ENCODE measurements at places on chromosomes 5 and 9. TPM values are rescaled to one million over a fixed set of nuclear protein-coding genes. Genes with fewer than 3 reads are reported as not detected.
A peak's percentile ranks its signal among the peaks of the same experiment; 100 is the strongest.

- no peaks in the 10 kb centered on the region for H3K27me3 ChIP-seq
- H3K4me3 ChIP-seq, result no peak overlapping the region
- no peaks in the 10 kb centered on the region for H3K4me1 ChIP-seq
- H3K27ac ChIP-seq, result no peak overlapping the region
- H3K36me3 ChIP-seq, result no peaks in the 10 kb centered on the region
Measured at GRCh38 chr5:173826428-173827350, 61.5 kb upstream of the CPEB4 start.

DNA sequence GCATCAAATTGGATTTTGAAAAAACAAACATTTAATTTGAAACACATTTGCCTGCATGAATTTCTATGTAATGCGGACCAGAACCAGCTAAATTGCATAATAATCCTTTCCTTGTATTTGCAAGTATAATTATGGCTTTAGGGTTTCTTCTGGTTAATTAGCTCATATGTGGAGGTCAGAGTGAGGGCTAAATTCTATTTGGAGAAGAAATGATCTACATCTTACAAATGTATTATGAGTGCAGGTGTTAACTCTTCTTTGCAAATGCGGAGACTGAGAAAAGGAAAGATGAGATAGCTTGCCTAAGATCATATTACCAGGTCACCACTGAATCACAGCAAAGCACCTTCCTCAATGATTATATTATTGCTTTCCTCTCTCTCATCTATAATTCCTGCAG lies 194.7 kb downstream of the CDH9 start:
- no peak for DNase-seq
- no peak overlapping the region for H3K4me3 ChIP-seq
- no peaks in the 10 kb centered on the region for H3K36me3 ChIP-seq
- no peak overlapping the region for H3K27ac ChIP-seq

- no peaks in the 10 kb centered on the region for H3K4me1 ChIP-seq
- no peaks in the 10 kb centered on the region for H3K36me3 ChIP-seq
Measured at GRCh38 chr5:103119070-103119764, 721 bp downstream of the GIN1 start.

GRCh38 chr5:176832162-176832561 lies 21.8 kb downstream of the UNC5A start:
- no peak overlapping the region for H3K4me3 ChIP-seq
- no peaks in the 10 kb centered on the region for H3K36me3 ChIP-seq
- H3K27me3 ChIP-seq, result peaks cover 14% of the 10 kb centered on the region
- DNase-seq, result no peak
- no peaks in the 10 kb centered on the region for H3K4me1 ChIP-seq

- DNase-seq, result no peak
- H3K4me3 ChIP-seq, result no peak overlapping the region
- no peak overlapping the region for H3K27ac ChIP-seq
- peaks cover 46% of the 10 kb centered on the region for H3K36me3 ChIP-seq
- H3K27me3 ChIP-seq, result no peaks in the 10 kb centered on the region
- H3K4me1 ChIP-seq, result no peaks in the 10 kb centered on the region
Measured at GRCh38 chr5:31496891-31497290, 35.0 kb downstream of the DROSHA start.

DNA sequence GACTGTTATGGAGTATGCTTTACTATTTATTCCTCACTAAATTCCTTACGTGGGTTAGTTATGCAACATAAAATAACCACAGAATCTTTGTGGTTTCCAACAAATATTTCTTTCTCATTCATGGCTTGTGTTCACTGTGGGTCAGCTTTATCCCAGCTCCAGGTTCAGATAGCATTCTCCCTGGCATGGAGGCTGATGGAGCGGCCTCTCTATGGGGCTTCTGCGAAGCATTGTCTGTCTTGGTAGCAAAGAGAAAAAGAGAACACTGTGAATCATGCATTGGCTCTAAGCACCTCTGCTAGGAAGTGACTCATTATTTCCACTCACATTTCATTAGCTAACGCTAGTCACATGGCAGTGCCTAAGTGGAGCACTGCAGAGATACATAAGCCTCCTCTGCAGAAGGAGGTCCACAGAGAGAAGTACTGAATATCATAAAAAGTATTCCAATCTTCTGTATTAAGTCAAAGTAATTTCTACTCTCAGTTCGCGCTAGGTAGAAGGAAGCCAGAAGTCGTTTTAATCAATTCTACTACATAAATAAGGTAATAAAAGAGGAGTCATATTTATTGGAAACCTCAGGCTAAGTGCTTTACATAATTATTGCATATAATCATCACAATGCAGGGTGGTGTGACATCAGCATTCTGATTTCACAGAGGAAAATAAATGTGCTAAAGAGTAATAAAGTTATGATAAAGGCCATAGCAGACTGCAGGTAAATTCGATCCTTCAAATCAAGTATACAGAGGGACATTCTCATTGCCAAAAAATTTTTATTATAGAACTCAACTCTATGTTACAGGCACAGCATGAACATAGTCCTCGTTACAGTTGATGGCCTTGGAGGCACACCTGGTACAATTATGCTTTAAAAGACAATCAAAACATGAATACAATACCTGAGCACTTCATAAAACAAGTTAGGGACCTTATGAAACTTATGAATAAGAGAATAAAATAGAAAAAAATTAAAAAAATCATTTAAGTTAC lies 531.1 kb downstream of the CETN3 start:
- no peak for DNase-seq
- no peak overlapping the region for H3K4me3 ChIP-seq
- H3K27ac ChIP-seq, result no peak overlapping the region
- no peaks in the 10 kb centered on the region for H3K36me3 ChIP-seq

DNA sequence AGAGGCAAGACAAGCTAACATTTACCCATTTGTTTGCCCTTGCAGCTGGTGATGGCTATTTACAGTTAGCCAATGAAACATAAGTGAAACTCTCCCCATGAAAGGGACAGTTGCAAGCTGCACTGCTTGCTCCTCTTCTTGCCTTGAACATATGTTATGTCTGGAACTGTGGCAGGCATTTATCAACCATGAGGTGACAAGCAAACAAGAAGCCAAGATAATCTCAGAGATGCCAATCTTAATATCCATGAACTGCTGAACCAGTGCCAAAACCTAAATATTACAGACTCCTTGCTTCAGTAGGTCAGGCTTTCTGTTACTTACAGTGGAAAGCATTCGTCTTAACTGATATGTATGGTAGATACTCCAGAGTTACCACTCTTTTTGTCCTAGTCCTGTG lies 133.4 kb downstream of the ACTBL2 start:
- no peak overlapping the region for H3K27ac ChIP-seq
- no peak overlapping the region for H3K4me3 ChIP-seq
- no peak for DNase-seq
- H3K4me1 ChIP-seq, result no peaks in the 10 kb centered on the region
- no peaks in the 10 kb centered on the region for H3K36me3 ChIP-seq
- no peaks in the 10 kb centered on the region for H3K27me3 ChIP-seq

- no peak for DNase-seq
- H3K27ac ChIP-seq, result peak overlapping the region; percentile 30
- H3K36me3 ChIP-seq, result no peaks in the 10 kb centered on the region
- H3K4me3 ChIP-seq, result no peak overlapping the region
Measured at GRCh38 chr5:168324859-168325630, 33.6 kb downstream of the WWC1 start.

Gene SLC25A2
- polyA plus RNA-seq, result 0.22 TPM

Gene PPP2R2B
- polyA plus RNA-seq, result 0.16 TPM

- no peak overlapping the region for H3K4me3 ChIP-seq
- no peaks in the 10 kb centered on the region for H3K4me1 ChIP-seq
- DNase-seq, result no peak
Measured at GRCh38 chr9:121261755-121262154, 6.2 kb upstream of the GSN start.

GRCh38 chr5:59517926-59518585 lies 375.5 kb downstream of the PDE4D start:
- no peaks in the 10 kb centered on the region for H3K4me1 ChIP-seq
- H3K27me3 ChIP-seq, result no peaks in the 10 kb centered on the region
- DNase-seq, result no peak
- no peak overlapping the region for H3K27ac ChIP-seq
- no peak overlapping the region for H3K4me3 ChIP-seq
- no peaks in the 10 kb centered on the region for H3K36me3 ChIP-seq

DNA sequence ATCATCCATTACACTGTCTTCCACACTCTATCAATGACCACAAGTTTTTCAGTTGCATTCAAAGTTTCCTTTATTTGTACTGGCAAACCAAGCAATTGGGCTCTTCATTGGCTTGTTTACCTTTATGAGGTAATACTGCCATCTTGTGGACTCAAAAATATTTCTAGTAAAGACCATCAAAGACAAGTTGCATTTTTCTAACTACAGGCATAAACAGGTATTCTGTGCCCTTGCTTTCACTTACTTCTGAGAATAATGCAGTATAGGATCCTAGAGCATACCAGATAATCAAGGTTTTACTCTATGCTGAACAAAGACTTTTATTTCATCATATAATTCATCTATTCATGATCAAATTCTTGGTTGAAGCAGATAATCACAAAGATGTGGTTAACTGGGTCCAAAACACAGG lies 173.7 kb upstream of the POU5F2 start:
- peak; percentile 38 for DNase-seq
- no peak overlapping the region for H3K27ac ChIP-seq
- no peaks in the 10 kb centered on the region for H3K27me3 ChIP-seq
- no peaks in the 10 kb centered on the region for H3K36me3 ChIP-seq
- no peak overlapping the region for H3K4me3 ChIP-seq

DNA sequence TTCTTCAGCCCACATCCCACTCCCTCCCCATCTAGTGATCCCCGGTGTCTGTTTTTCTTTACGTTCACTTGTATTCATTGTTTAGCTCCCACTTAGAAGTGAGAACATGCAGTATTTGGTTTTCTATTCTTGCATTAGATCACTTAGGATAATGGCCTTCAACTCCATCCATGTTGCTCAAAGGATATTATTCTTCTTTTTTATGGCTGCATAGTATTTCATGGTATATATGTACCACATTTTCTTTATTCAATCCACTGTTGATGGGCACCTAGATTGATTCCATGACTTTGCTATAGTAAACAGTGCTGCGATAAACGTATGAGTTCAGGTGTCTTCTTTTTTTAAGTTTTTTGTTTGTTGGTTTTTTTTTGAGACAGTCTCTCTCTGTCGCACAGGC lies 29.1 kb upstream of the CCNB1 start:
- H3K36me3 ChIP-seq, result peaks cover 12% of the 10 kb centered on the region
- no peak for DNase-seq
- no peaks in the 10 kb centered on the region for H3K4me1 ChIP-seq
- no peak overlapping the region for H3K27ac ChIP-seq

- no peaks in the 10 kb centered on the region for H3K27me3 ChIP-seq
- H3K4me3 ChIP-seq, result no peak overlapping the region
- no peaks in the 10 kb centered on the region for H3K4me1 ChIP-seq
- DNase-seq, result peak; percentile 4
Measured at GRCh38 chr5:119743927-119744326, 114.6 kb downstream of the FAM170A start.

Gene CNTFR
- polyA plus RNA-seq, result 0.42 TPM

DNA sequence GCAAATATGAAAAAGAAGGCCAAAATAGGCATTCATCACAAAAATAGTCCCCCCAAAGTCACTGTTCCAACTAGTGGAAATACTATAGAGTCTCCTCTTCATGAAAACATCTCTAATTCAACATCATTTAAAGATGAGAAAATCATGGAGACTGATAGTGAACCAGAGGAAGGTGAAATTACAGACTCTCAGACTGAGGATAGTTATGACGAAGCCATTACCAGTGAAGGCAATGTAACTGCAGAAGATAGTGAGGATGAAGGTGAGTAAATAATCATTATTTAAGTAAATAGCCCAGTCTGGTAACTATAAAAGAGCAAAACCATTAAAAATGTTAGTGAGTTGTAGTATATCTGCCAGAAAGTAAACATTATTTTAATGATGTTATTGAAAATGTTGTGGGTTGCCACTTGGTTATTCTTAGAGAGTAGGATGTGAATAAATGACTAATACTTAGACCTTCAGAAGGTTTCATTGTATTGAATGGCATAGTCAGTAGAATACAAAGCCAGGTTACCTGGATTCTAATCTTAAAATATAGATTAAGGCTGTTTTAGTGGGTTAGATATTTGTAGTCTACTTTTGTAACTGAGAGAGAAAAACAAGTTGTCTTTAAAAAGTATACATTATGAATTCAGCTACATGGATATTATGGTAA lies 16.3 kb downstream of the AGGF1 start:
- H3K27ac ChIP-seq, result no peak overlapping the region
- no peaks in the 10 kb centered on the region for H3K27me3 ChIP-seq
- peaks cover 26% of the 10 kb centered on the region for H3K36me3 ChIP-seq
- H3K4me1 ChIP-seq, result no peaks in the 10 kb centered on the region

DNA sequence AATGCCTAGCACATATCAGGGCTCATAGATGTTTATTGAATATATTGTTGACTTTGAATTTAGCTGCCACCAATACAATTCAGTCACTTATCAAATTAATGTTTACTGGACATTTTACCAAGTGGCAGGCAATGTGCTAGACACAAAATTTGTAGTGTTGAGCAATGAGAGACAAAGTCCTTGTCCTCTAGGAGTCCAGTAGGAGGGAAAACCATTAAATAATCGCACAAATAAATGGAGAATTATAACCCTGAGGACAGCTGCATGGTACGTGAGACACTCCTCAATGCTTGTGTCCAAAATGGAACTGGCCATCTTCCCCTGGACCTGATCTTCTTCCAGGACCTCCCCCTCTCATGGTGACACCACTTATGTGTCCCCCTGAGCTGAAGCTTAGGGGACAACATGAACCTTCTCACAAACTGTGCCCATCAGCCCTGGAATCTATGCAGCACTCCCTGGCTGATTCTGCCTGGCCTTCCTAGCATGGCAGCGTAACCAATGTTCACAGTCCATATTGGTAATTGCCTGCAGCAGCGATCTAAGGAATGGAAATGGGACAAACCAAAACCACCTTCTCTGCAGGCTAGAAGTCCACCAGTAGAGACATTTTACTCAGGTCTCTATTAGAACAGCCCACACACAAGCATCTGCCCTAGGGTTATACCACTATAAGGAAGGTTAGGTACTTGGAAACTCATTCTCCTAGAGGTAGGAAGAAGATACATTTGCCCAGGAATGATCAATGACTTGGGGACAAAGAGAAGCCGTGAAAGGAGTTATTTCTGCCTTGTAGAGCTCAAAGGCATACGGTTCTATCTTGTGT lies 75.5 kb downstream of the FGF1 start:
- no peaks in the 10 kb centered on the region for H3K27me3 ChIP-seq
- H3K4me3 ChIP-seq, result no peak overlapping the region
- H3K27ac ChIP-seq, result no peak overlapping the region

Measured in lung (tissue), 17 donors.